ENCODE measurements at places on chromosomes 6 and 20. TPM values are rescaled to one million over a fixed set of nuclear protein-coding genes. Genes with fewer than 3 reads are reported as not detected.

Gene EEF1A2
- 1.6 TPM for total RNA-seq

Gene PAX1
- not detected for total RNA-seq

Gene PNLDC1
- total RNA-seq, result 0.74 TPM

Gene FBXO30
- total RNA-seq, result 5.6 TPM

Gene VARS1
- 77.4 TPM for total RNA-seq

Gene IRF4
- 221 TPM for total RNA-seq

Gene SMIM26
- total RNA-seq, result 49.3 TPM

Gene TINAG
- total RNA-seq, result not detected

Gene PTK7
- 1.7 TPM for total RNA-seq

Gene IBTK
- total RNA-seq, result 34.9 TPM

Gene CEP250
- 74.1 TPM for total RNA-seq

Gene KHDC1L
- total RNA-seq, result not detected

Gene TPBG
- not detected for total RNA-seq

Gene FOXC1
- total RNA-seq, result 0.07 TPM

Gene OVOL2
- total RNA-seq, result not detected

Gene HSPA1L
- total RNA-seq, result 3.7 TPM

Gene PSORS1C2
- total RNA-seq, result not detected

Gene ELOVL2
- not detected for total RNA-seq

Gene DEFB132
- total RNA-seq, result not detected

Gene CENPW
- 35.5 TPM for total RNA-seq

Gene VWA7
- total RNA-seq, result 6.0 TPM

Gene PRND
- total RNA-seq, result not detected

Gene BEND6
- total RNA-seq, result not detected

Gene IP6K3
- total RNA-seq, result not detected

Gene PI3
- total RNA-seq, result not detected

Gene FAM83C
- not detected for total RNA-seq

Gene SLC22A1
- total RNA-seq, result 4.0 TPM

Gene SIRPA
- total RNA-seq, result not detected

Gene SPATS1
- not detected for total RNA-seq

Gene SMOC2
- total RNA-seq, result not detected

Gene TNNC2
- total RNA-seq, result not detected

Gene SLC44A4
- 0.34 TPM for total RNA-seq

Gene TFAP2A
- total RNA-seq, result not detected

Gene ERVFRD-1
- total RNA-seq, result not detected

Gene CRISP2
- total RNA-seq, result not detected

Gene PDE10A
- total RNA-seq, result not detected

Gene SIRPD
- 0.29 TPM for total RNA-seq

Gene RIPPLY2
- total RNA-seq, result not detected

Gene POM121L2
- total RNA-seq, result not detected

Gene CFAP206
- total RNA-seq, result not detected

Gene STMND1
- not detected for total RNA-seq

Gene TCP11
- total RNA-seq, result not detected

Gene SAMD10
- 45.4 TPM for total RNA-seq

Gene F13A1
- total RNA-seq, result not detected

Gene CTAGE9
- total RNA-seq, result not detected

Gene MAPK14
- 62.9 TPM for total RNA-seq

Gene ZBP1
- total RNA-seq, result 12.5 TPM

Gene SRMS
- total RNA-seq, result not detected

Gene HAO1
- not detected for total RNA-seq

Gene SEMG1
- total RNA-seq, result not detected

Gene PNPLA1
- total RNA-seq, result not detected

Gene SUMO4
- 18.7 TPM for total RNA-seq
